ENCODE measurements at places on chromosomes 3 and 15.

- no peak for DNase-seq
Measured at GRCh38 chr3:176262071-176262470, 935.2 kb downstream of the TBL1XR1 start.

DNA sequence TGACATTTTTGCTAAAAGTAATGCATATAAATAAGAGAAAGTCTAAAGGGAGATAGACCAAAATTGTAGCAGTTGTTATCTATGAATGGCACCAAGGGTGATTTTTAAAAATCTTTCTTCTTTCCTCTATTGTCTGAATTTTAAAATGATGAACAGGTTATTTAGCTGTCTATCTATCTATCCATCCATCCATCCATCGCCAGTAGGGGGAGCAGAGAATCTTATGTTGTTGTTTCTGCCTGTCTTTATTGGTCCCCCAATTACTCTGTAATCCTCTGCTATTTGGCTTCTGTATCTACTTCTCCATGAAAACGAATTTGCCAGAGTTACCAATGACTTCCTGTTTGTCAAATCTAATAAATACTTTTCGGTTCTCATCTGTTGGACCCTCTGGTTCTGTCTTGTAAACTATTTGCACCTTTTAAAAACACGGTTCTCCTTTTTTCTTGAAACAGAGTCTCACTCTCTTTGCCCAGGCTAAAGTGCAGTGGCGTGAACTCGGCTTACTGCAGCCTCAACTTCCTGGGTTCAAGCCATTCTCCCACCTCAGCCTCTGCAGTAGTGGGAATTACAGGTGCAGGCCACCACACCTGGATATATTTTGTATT is 86.0 kb downstream of the ECT2 start:
- peak; percentile 61 for DNase-seq

- no peak for DNase-seq
Measured at GRCh38 chr3:72682936-72683452, 165.3 kb downstream of the SHQ1 start.

- DNase-seq, result peak; percentile 33
Measured at GRCh38 chr3:114451561-114452018, 157.8 kb downstream of the TIGIT start.

- no peak for DNase-seq
Measured at GRCh38 chr15:69834761-69835160, 263.0 kb downstream of the TLE3 start.

GRCh38 chr3:167203062-167203461 is 177.0 kb downstream of the ZBBX start:
- no peak for DNase-seq

GRCh38 chr3:56296361-56296760 is 171.9 kb downstream of the ERC2 start:
- DNase-seq, result no peak

DNA sequence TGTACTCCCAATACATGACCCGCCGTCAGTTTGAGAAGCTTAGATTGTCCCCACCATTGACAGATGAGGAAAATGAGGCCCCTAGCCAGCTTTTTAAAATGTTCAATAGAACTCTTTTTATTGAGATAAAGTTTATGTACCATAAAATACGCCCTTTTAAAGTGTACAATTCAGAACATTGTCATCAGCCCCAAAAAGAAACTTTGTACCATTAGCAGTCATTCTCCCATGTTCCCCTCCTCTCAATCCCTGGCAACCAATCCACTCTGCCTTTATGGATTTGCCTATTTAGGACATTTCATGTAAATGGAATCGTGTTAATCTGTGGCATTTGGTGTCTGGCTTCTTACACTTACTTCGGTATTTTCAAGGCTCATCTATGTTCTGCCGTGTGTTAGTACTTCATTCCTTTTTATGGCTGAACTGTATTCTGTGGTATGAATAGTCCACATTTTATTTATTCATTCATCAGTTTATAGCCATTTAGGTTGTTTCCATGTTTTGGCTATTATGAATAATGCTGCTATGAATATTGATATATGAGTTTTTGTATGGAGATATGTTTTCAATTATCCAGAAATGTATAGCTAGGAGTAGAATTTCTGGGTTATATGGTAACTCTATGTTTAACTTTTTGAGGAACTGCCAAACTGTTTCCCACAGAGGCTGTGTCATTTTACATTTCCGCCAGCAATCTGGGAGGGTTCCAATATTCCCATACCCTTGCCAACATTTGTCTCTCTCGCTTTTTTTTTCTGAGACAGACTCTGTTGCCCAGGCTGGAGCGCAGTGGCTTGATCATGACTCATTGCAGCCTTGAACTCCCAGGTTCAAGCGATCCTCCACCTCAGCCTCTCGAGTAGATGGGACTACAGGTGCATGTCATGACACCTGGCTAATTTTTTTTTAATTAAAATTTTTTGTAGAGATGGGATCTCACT is 15.3 kb upstream of the PTPN23 start:
- DNase-seq, result no peak

GRCh38 chr15:88021601-88022000 is 234.9 kb downstream of the NTRK3 start:
- no peak for DNase-seq

- no peak for DNase-seq
Measured at GRCh38 chr15:67843571-67844387, 3.9 kb upstream of the RNU6-1 start.

GRCh38 chr15:89724621-89725020 is 26.4 kb downstream of the MESP1 start:
- no peak for DNase-seq

GRCh38 chr15:90294601-90295269 is 29.3 kb downstream of the NGRN start:
- DNase-seq, result no peak

GRCh38 chr3:125262161-125262560 is 49.6 kb upstream of the SLC12A8 start:
- no peak for DNase-seq

DNA sequence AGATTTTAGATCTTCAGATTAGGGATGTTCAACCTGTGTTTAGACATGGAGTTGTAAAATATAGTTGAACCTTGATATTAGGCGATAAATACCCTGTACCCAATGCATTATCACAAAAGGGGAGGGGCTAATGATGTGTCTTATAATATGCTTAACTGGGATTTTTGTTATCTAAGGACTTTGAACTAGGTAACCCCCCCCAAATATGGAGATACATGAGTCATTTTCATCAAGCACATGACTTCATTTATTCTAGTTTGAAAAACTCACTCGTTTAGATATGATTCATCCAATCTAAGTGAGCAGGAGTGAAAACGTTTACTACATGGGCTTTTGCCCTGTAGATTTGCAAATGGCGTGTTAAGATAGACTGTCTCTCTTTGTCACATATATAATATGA is 212.4 kb downstream of the IL5RA start:
- DNase-seq, result no peak

- DNase-seq, result no peak
Measured at GRCh38 chr3:104764496-104764895, 602.2 kb upstream of the ALCAM start.

- DNase-seq, result peak; percentile 22
Measured at GRCh38 chr3:62876064-62876463, 848 bp upstream of the CADPS start.

DNA sequence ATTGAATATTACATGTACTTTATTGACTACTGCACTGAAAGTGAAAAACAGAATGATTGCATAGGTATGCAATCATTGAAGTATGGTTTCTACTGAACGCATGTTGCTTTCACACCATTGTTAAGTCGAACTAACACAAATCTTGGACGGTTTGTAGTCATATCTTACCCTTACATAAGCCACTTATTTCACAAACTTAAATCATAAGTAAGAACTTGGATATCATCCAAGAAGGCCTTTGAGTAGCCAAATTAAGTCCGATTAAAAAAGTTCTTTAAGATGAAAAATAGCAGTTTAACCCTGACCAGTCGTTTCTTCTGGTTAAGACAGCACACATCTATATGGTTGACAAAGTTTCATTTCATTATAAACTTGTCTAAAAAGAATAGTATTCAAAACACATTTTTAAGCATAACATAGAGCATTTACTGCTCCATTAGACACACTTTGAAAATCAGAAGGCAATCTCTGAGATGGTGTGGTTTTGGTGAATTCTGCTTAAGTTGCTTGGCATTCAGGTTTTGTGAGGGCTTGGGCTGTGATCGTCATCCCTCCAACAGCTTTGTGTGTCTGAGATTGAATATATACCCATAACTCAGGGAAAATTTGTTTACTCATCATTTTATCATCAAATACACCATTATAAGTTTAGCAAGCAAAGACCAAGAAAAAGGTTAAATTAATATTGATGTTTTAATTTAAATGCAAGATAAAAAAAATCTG is 92.2 kb downstream of the NFKBIZ start:
- DNase-seq, result no peak

- no peak for DNase-seq
Measured at GRCh38 chr15:37823601-37824275, 110.7 kb upstream of the TMCO5A start.

DNA sequence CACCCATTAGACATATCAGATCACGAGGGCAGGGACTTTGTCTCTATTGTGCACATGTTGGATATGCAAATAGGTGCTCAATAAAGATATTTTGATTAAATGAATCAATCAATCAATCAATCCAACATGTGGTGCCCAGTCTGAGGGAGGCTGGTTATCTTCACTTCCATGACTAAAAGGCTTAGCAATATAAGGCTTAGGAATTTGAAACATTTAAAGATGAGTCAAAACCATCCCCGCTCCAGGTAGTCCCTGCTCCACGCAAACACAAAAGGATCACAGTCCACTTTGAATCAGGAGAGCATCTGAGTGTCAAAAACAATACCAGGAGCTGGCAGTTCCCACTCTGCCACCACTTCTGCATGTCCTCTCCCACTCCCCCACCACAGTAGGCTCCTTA is 25.8 kb upstream of the PRICKLE2 start:
- DNase-seq, result no peak

DNA sequence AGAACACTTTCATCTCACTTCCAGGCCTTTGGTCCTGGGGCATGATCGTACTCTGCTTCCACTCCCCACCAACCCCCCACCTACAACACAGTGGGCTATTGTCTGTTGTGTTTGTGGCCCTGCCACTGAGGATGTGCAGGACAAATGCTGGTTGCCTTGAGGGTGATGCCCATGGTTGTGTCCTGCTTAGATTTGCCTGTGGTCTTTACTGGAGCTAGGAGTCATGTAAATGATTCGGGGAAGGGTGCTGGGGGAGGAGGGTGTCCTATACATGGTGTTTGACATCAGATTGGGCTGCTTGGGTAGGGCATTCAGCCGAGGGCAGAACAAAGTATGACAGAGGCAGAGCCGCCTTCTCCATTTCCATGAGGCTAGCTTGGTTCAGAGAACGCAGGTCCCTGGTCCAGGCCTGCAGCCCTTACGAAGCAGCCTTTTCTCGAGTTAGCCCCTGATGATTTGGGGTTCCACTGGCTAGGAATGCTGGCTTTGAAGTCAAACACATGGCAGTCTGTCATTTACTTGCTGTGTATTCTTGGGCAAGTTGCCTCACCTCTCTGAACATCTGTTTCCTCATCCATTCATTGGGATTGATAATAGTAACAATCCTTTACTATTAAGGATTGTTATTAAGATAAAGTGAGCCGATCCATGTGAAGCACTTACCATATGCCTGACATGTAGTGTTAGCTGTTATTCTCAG is 6.9 kb downstream of the CORO2B start:
- DNase-seq, result no peak

DNA sequence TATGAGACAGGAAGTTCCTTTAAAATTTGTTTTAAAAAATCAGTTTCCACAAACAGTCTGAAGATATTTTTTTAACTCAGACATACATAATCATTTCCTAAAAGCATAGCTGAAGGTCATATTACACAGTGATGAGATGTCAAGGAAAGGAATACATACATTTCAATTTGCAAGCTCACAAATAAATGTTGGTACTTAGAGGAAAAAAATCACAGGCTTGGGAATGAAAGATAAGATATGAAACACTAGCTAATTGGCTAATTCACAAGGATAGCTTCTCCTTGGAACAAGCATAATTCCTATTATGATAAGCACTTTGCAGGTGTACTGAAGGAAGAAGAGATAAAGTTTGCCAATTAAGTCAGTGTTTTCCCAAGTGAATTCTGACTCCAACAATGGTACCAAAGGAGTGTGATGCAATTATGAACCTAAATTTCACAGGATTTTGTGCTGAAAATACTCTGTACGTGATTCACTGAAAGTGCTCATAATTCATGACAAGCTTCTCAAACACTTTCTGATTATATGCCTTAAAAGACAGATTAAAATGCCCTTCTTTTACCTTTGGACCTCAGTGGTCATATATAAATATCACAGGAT is 112.4 kb downstream of the FRMD5 start:
- DNase-seq, result no peak

DNA sequence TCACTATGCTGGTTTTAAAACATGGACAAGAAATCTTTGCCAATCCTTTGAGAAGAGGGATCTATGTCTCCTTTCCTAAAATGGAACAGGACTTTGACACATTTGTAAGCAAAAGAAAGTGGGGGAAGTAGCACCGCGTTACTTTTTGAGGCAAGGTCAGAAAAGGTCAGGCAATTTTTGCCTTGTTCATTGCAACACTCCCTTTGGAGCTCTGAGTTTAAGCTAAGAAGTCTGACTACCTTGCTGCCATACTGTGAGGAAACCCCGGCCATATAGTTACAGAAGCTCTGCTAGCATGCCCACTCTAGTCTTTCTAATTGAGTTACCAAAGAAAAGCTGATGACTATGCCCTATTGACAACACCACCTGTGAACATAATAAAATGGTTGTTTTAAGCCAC is 1.4 kb downstream of the FAM227B start:
- no peak for DNase-seq

- DNase-seq, result no peak
Measured at GRCh38 chr3:94787734-94788270, 724.9 kb downstream of the NSUN3 start.

GRCh38 chr3:161322781-161323568 is 48.3 kb downstream of the SPTSSB start:
- DNase-seq, result no peak

DNA sequence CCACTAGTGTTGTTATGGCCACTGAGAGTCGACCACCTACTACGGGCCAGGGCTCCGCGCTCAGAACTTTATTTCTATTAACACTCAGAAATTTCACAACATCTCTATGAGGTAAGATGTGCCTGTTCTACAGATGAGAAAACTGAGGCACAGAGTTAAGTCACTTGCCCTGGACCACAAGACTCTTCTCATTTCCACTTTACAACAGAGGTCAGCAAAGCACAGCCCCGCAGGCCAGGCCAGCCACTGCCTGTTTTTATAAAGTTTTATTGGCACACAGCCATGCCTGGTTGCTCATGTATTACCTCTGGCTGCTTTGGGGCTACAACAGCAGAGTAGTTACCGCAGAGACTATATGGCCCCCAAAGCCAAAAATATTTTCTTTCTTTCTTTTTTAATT is 503.6 kb downstream of the SHQ1 start:
- no peak for DNase-seq

DNA sequence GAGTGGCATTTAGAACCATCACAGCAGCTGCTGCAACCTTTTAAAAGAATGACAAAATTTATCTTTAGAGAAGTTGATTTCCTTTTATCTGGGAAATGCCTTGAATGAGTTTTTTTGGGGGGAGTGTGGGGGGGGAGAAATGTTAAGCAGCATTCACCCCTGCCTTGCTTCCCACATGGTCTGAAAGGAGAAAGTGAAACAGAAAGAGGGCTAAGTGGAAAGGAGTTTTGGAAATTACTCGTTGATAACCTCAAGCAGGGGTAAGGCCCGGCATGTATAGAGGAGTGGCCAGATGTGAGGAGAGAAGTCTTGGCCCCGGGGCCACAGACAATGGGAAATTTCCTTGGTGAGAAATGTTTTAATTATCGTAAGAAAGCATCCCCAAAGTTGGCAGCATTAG is 23.5 kb downstream of the B3GALNT1 start:
- DNase-seq, result no peak
